ENCODE measurements at places on chromosomes 3 and 15.

DNA sequence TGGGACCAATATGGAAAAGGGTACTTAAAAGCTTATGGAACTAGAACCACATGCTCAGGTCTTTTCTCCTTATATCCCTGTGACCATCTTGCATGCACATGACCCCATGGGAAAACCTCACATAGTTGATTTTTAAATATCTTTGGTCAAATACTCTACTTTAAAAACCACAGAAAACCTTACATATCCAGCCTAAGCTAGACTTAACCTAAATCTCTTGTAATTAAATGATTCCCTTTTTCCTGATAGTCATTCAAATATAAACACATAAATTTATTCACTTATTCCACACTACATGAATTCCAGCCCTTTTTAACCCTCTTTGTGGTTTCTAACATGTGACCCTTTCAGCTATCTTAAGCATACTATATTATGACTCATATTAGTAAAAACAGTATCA lies 46.8 kb downstream of the DNAJC13 start:
- no peak for DNase-seq

GRCh38 chr3:62110443-62111225 lies 262.7 kb downstream of the FEZF2 start:
- DNase-seq: no peak

GRCh38 chr3:127800508-127800907 lies 21.8 kb downstream of the MGLL start:
- no peak for DNase-seq

DNA sequence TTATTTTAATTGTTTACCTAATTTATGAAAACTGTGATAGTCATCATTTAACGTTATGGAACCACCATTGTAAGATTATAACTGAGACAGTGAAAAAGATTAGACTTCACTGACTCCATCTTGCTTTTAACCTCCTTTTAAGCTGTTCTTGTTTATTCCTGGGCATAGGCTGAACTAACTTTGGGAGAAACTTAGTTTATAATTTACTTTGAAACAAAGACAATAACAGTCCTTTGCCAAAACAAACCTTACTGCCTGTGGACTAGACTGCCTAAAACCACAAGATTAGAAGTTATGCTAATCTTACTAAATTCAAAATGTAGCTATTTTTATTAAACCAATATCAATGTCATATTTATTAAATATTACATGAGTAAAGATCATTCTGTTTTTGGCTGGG lies 44.3 kb upstream of the TMEM45A start:
- DNase-seq: no peak

- no peak for DNase-seq
These were observed 32.9 kb downstream of the CERS3 start for GRCh38 chr15:100495861-100496260.

GRCh38 chr3:152292366-152292765 lies 23.6 kb downstream of the MBNL1 start:
- DNase-seq: no peak

- no peak for DNase-seq
These were observed 36.3 kb downstream of the CCNL1 start for GRCh38 chr3:157123621-157124020.

- no peak for DNase-seq
These were observed 560.1 kb downstream of the NLGN1 start for GRCh38 chr3:173957646-173958045.

DNA sequence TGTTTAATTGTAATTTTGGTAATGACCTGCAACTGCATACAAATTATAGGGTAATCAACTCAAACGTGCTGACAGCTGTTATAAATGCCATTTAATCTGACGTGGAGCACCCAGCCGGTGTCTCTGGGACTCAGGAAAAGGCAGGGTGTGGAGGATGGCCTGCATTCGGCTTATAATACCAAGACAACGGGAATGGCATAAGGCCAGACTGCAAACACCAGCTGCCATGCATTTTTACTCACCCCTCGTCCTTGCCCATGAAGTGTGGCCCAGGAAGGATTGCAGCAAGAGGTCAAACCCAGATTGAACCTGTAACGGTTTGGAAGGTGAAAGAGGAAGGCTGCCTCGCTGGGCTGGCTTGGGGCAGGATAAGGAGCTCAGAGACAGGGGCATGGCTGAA lies 96.4 kb downstream of the WNT7A start:
- DNase-seq: no peak

GRCh38 chr15:27066446-27066845 lies 95.5 kb downstream of the GABRG3 start:
- no peak for DNase-seq

DNA sequence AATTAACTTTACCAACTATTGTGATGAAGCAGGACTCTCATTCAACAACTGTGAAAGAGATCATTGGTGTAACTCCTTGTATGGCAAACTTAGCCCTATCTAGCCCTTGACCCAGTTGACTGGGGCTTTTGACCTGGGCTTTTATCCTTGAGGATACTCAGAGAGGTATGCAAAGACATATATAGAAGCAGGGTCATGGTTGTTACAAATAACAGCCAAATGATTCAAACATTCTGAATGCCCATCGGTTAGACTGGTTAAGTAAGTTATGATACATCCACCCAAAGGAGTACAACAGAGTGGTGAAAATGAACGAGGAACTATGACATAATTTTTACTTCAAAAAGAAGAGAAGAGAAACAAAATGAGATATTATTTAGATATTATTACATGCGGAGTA lies 38.2 kb upstream of the ALDH1A3 start:
- no peak for DNase-seq

DNA sequence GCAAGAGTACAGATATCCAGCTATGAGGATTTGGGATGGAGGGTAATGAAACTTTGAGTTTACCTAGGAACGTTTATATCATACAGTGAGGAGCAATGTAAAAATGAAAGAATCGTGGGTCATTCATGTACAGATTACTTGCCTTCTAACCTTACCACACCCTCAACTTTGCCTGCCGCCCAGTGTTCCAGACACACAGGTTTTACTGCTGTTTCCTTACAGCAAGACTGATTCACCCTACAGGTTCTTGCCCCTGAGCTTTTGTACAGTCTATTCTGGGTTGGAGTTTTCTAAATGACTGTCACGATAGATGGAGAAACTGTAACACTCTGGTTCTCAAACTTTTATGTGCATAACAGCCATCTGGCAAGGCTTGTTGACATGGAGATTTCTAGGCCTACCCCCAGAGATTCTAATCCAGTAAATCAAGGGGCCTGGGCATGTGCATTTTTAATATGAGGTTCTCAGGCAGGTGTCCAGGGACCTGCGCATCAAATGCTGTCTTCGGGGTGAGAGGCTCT lies 6.6 kb upstream of the TPRG1 start:
- no peak for DNase-seq
